Foreskin keratinocyte (primary cell): ENCODE measurements at places on chromosomes 5 and 9.
A peak's percentile ranks its signal among the peaks of the same experiment; 100 is the strongest.

DNA sequence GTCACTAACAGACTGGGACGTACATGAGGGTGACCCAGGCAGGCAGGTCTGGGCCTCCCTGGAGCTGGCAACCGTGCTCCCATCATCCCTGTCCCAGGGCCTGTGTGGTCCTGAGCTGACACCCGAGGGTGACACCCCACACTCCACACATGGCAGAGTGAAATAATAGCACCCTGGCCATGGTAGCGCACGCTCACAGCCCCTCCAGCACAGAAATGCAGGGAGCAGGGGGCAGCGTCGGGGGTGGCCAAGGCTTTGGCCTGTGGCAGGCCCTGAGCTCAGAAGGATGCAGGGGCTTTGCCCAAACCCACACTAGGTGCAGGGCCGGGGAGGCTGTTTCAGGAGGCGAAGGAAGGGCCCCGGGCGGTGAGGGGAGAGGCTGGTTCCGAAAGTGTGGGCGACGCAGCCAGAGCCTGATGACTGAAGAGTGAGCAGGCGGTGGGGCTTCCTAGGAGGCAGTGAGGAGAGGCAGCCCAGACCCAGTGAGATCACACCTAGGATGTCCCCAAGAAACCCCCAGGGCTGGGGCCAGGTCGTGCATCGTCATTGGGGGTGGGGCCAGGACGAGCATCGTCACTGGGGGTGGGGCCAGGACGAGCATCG, 12.9 kb downstream of the OR2V2 start:
- peak; percentile 33 for DNase-seq

GRCh38 chr5:153400931-153401330, 89.5 kb upstream of the GRIA1 start:
- DNase-seq = peak; percentile 5

DNA sequence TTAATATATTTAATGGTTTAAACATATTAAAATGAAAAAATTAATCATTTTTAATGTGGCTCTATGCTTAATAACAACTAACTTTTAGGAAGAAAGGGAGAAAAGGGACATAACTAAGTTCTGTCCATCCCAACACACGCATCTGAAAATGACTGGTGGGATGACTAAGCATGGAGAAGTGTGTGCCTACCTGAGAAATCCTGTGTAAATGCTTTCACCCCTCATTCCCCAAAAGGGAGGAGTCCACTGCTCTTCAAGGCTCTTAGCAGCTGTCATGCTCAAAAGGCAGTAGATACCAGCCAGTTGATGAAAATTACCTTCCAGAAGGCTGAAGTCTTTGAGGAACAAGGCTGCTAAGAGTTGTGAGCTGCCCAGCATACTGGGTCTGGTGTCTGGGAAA, 130.9 kb downstream of the NFIB start:
- DNase-seq = no peak

- peak; percentile 24 for DNase-seq
These were observed 49.0 kb upstream of the IRX4 start for GRCh38 chr5:1931604-1932231.

- no peak for DNase-seq
These were observed 8.8 kb downstream of the KCNV2 start for GRCh38 chr9:2725898-2726649.

- DNase-seq = no peak
These were observed 186.5 kb downstream of the MAN2A1 start for GRCh38 chr5:109876030-109876725.

DNA sequence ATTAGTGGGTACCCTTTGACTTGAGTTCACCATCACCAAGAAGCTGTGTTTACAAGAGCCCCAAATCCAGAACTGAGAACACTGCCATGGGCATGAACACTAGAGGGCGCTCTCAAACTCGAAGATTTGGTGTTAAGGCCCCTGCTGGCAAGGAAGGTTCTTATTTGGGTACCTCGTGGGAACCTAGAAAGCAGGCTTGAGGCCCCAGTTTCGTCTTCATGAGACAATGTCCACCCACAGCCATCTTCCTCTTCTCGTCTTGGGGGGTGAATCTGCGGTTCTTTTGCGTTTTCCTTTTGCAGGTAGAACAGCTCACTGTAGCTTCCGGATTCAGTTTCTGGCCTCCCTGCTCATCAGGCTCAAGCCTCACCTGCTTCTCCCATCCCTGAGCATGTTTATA, 184.0 kb downstream of the SEMA5A start:
- DNase-seq = peak; percentile 61

DNA sequence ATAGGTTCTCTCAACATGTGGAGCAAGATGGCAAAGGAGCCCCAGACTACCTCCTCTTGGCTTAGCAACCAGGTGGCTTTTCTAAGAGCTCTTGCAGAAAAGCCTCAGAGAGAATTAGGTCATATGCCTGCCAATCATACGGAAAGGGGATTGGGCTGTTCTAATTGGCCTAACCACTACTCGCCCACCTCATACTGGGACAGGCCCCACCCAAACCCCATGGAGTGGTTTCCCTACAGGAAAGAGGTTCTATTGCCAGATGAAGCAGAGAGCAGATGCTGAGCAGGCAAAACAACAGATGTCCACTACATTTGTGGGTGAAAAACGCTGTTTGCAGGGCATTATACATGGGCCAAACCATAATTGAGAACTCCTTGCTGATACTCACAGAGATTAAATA, 29.0 kb downstream of the ABLIM3 start:
- no peak for DNase-seq

DNA sequence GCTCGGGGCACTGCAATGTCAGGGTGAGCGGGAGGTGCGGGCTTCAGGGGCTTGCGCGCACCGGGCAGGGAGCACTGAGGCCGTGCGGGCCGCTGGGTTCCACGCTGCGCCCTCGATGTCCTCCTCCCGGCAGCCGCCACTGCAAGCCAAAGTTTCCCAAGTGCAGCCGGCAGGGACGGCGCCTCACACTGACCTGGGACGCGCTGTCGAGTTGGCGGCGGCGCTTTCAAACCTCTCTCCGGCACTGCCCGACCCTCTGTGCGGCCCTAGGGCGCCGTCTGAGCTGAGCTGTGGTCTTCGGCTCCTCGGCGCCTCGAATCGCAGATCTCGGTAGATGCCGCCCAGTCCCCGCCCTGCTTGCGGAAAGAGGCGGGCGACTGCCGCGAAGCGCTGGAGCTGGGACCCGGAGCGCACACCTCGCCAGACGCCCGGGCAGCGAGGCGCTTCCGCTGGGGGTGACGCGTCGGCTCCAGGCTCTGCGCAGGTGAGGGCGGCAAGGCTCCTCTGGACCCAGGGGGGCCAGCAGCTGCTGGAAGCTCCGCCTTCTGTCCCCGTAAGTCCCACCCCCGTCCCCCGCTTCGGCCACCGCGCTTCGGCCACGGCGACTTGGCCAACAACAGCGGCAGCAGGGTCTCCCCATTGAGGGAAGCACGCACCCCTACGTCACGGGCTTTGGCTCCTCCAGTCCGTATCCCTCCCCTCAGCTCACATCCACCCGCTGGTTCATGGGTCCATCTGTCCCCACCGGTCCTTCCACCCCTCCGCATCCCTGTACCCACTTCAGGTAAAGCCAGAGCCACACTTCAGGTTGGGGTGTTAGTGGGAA, at the start of gene ANKRD34B:
TSS of gene ANKRD34B (minus strand) at position 320 of the 826 bp plus-strand sequence. CDS start 10,261 bp downstream, outside the sequence.
- DNase-seq = no peak

GRCh38 chr9:38697776-38698300, 22.1 kb downstream of the FAM240B start:
- DNase-seq = no peak

DNA sequence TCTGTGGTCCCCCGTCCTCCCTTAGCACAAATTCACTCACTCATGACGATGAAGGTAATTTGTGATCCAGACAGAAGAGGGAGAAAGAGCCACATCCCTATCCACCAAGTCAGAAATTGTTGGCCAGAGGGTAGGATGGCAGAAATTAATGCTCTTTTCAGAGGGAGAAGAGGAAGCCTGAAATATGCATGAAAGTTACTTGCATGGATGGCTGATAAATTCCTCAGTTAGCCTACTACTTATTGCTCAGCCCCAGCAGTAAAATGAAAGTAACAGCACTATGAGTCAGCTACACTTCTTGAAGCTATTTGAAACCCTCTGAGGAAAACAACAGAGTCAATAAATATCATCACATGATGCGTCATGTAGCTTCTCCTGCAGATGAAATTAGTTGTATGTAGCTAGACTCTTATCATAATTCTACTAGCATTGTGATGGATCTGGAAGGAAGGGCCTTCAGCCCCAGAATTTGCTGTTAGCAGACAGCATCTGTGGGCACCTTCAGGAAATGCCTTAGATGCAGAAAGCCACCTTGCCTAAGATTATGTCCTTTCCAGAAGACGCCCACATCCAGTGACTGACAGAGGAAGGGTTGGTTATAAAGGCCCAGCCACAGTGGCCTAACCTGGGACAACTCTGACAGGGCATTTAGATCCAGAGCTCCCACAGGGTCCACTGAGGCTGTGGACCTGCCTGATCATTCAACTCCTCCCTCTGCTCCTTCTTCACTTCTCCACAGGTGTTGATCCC, 81.2 kb upstream of the CCDC112 start:
- peak; percentile 63 for DNase-seq
